ENCODE measurements at places on chromosomes 3 and 15. TPM values are rescaled to one million over a fixed set of nuclear protein-coding genes. Genes with fewer than 3 reads are reported as not detected.

Gene C3orf33
- total RNA-seq, result 2.4 TPM

Gene TTLL13
- total RNA-seq, result 0.16 TPM

Gene HTR3E
- total RNA-seq, result not detected

Gene BOC
- 60.7 TPM for total RNA-seq

Gene CATSPER2
- 0.65 TPM for total RNA-seq

Gene FAM81A
- 0.12 TPM for total RNA-seq

Gene C2CD4B
- not detected for total RNA-seq

Gene RAD18
- total RNA-seq, result 10.0 TPM

Gene STT3B
- total RNA-seq, result 140 TPM

Gene BTLA
- total RNA-seq, result not detected

Gene CCNDBP1
- total RNA-seq, result 81.2 TPM

Gene DRD3
- total RNA-seq, result not detected

Gene OR5K2
- total RNA-seq, result not detected

Gene TICRR
- 0.65 TPM for total RNA-seq

Gene DAPK2
- 19.8 TPM for total RNA-seq

Gene INO80
- 28.1 TPM for total RNA-seq

Gene FEZF2
- not detected for total RNA-seq

Gene ACAN
- total RNA-seq, result 8.6 TPM

Gene ADCY5
- total RNA-seq, result 1.3 TPM

Gene IMPG2
- total RNA-seq, result 0.73 TPM

Gene FGD5
- 0.12 TPM for total RNA-seq

Gene CTXN2
- not detected for total RNA-seq

Gene UCN2
- 2.6 TPM for total RNA-seq

Gene PDIA5
- total RNA-seq, result 59.6 TPM

Gene SLC27A2
- 0.16 TPM for total RNA-seq

Gene ELL3
- total RNA-seq, result 3.6 TPM

Gene HES1
- 6.3 TPM for total RNA-seq

Gene FSD2
- total RNA-seq, result not detected

Gene IQCH
- 4.5 TPM for total RNA-seq

Gene IL17RD
- 4.4 TPM for total RNA-seq

Gene PROK2
- total RNA-seq, result not detected

Gene PAK6
- total RNA-seq, result 0.32 TPM

Gene ISL2
- total RNA-seq, result 0.12 TPM

Gene SRPRB
- total RNA-seq, result 69.1 TPM

Gene PDIA3
- 159 TPM for total RNA-seq

Gene NRROS
- 0.12 TPM for total RNA-seq

Gene LDHAL6B
- not detected for total RNA-seq

Gene ERICH6
- total RNA-seq, result 0.32 TPM

Gene NMD3
- total RNA-seq, result 61.7 TPM

Gene SNX22
- total RNA-seq, result 0.24 TPM

Gene BCL2A1
- total RNA-seq, result not detected

Gene NR1I2
- not detected for total RNA-seq

Gene ZNF860
- total RNA-seq, result 0.85 TPM

Gene ZNF660
- total RNA-seq, result 1.7 TPM

Measured in hair follicle dermal papilla cell (primary cell).